Adipocyte (in vitro differentiated cells): ENCODE measurements at places on chromosomes 7 and 10.
A peak's percentile ranks its signal among the peaks of the same experiment; 100 is the strongest.

DNA sequence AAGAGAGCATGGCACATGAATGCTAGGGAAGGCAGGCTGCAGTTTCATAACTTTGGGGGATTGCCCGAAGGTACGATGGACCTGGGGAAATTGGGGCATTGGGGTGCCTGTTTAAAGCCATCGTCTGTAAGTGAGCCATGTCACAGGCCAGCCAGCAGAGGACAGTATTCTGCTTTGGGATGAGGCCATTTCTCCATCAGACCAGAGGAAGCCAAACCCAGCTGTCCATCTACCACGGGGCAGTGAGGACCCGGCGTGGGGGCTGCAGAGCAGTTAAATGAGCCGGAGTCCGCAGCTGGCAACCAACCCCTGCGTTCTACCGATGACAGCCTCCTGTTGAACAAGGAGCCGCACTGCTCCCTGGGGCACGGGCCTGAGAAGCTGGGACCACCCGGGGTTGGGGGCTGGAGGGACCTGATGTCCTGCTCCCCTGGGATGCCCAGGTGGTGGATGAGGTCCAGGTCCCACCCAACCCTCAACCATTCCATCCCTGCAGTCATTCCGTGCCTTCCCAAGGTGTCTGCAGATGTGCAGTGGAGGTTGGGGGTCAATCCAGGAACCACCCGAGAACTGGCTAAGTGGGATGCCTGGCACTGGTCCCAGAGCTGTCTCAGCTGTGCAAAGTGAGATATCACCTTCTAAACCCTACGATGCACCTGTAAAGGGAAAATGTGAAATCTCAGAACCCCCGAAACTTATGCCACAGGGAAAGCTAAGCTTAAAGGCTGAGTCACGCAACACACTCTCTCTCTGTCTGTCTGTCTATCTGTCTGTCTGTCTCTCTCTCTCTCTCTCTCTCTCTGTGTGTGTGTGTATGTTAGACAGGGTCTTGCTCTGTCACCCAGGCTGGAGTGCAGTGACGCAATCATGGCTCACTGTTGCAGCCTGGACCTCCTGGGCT lies 12.1 kb upstream of the RHBDD2 start:
- peak; percentile 82 for DNase-seq

- DNase-seq = no peak
Measured at GRCh38 chr7:14275356-14275755, 285.9 kb upstream of the ETV1 start.

GRCh38 chr10:2777666-2778355 lies 289.5 kb upstream of the PFKP start:
- DNase-seq = no peak

DNA sequence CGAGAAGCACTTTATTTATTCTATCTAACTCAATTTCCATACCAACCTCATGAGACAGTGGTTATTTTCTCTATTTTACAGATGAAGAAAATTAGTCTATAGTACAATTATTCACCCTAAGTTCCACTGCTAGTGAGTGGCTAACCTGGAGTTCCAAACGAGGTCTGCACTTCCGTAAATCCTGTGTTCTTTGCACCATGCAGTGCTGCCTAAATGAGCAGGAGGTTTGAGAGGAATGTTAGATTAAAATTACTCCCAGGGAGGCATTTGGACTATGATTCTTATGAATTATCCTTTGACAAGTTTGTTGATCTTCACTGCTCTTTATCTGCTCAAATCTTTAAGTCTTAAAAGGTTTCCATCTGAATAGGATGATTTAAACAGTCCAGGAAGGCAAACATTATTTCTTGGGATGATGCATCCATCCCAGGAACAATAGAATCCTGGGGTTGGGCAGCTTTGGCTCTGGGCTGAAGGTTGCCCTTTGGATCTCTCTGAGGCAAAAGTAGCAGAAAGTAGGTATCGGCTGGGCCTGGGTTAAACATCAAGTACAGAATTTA lies 400.8 kb downstream of the REEP3 start:
- no peak for DNase-seq

DNA sequence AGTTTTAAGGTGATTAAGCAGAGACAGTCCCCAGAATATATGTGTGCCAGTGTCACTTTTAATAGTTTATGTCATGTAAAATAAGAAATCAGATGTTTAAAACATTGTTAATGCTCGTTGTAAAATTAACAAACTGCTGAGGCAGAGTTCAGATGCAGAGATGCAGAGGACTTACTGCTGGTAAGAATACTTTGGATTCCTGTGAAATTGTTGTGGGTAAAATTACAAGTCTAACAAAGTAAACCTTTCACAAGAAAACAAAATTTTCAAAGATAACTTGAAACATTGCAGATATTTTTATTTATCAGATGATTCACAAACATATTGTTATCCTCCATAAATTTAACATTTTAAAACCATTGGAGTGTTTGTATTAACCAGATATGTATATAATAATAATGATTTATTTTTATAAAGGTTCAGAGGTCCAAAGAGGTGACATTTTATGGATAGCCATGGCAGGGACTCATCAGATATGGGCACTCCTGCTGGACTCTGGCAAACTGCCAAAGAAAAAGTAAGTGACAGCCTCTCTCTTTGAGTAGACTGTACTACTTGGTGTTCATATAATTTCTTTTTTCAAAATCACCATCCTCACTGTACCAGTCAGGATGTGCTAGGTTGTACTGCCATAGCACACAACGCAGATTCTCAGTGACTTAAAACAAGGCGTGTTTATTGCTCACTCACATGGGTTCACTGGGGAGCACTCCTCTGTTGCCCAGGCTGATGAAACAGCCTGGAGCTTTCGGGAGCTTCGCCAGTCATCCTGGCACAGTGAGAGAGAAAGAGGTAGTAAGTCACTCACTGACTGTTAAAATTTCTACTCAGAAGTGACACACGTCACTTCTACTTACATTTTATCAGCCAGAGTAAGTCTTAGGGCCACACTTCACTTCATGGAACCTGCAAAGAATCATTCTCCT lies 43.5 kb downstream of the NHLRC2 start:
- peak; percentile 41 for DNase-seq

DNA sequence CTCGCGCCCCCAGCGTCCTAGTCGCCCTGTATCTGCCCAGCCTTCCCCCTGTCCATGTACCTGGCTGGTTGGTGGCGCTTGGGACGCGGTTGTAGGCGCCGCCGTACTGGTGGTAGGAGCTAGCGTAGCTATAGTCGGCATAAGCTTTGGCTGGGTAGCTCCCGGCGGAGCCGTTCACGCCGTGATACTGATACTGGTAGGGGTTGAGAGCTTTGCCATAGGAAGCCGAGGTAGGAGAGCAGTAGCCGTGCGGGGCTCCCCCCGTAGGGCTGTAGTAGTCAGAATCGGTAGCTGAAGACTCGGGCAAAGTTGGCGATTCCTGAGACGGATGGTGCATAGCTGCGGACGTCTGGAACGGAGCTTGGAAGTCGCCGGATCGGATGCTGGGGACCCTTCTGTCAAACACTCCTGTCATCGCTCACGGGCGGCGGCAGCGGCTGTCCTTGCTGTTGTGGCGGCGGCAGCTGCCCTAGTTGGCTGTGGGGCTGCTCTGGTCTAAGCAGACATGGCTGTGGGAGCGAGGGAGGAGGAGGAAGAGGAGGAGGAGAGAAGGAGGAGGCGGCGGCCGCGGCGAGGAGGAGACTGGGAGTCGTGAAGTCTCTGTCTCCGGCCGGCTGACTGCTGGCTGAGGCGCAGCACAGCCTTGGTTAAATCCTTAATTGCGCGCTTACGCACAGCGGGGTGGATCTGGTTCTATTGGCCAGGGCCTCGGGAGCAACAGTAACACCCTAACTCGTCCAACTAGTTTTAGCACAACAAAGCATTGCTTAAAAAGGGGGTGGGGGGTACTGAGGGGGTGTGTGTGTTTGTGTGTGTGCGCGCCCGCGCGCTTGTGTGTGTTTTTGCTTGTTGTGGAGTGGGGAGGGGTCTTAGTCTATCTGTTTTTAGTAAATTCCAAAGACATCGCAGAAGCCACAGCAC lies at the start of gene DLX5:
DLX5 (minus strand) TSS at position 623 of the 921 bp plus-strand sequence; CDS start at position 415, 208 bp downstream.
- DNase-seq = peak; percentile 86

GRCh38 chr10:69419744-69420126 lies 3.0 kb upstream of the TACR2 start:
- no peak for DNase-seq

DNA sequence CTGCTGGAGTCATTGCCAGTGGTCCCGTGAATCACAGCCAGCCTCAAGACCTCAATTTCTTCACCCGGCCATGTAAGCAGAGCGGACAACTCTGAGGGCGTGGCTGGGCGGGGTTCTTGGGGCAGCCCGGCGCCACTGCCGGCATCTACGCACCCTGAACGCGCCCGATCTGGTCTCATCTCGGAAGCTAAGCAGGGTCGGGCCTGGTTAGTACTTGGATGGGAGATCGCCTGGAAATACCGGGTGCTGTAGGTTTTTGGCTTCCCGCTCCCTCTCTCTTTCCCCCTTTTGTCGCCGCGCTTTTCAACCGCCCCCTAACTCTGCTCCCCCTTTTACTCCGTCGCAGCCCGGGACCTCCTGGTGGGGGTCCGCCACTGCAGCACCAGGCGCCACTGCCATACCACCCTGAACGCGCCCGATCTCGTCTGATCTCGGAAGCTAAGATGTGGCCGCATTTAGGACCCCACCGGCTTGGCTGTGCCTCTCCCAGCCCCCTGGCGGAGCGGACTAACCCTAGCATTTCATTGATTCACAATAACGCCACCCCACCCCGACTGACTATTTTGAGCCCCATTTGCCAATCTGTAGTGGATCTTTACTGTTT lies 25.3 kb downstream of the GARIN1A start:
- DNase-seq = peak; percentile 66

- no peak for DNase-seq
Measured at GRCh38 chr10:65346466-65346865, 1579.4 kb upstream of the LRRTM3 start.

DNA sequence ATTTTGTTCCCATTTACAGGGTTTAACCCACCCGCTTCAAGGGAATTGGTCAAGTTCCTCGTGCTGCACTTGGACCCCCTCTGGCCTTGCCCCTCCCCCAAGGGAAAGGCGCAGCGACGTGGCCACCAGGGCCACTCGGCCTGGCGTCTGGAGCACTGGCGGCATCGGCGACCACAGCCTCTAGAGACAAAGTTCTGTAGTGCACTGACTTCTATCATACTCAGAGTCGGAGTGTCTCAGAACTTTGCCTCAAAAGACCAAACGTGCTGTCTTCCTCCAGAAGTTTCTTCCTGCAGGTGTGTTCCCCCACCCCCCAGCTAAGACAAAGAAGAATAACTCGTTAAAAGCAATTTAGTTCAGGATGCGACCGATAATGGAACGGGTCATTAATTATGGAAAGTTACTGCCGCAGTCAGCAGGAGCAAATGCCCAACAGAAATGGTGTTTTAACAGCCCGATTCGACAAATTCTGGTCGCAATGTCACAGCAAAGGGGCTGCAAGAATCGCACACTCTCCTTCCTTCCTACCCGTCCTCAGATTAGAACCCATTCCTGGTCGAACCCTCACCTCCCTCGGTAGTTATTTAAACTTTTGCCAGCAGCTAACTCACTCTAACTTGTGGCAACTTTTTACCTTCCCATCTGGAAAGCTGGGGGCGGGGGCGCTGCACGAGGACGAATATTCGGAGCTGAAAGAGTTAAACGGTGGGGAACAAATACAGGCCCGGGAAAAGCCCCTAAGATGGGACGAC lies 202.1 kb upstream of the NFE2L3 start:
- no peak for DNase-seq

GRCh38 chr10:131901181-131901829 lies 497 bp downstream of the PPP2R2D start:
- DNase-seq = peak; percentile 72

- DNase-seq = peak; percentile 48
Measured at GRCh38 chr10:48533951-48534720, 70.7 kb downstream of the ARHGAP22 start.

GRCh38 chr7:139647814-139648390 lies 124.4 kb downstream of the CLEC2L start:
- peak; percentile 18 for DNase-seq

DNA sequence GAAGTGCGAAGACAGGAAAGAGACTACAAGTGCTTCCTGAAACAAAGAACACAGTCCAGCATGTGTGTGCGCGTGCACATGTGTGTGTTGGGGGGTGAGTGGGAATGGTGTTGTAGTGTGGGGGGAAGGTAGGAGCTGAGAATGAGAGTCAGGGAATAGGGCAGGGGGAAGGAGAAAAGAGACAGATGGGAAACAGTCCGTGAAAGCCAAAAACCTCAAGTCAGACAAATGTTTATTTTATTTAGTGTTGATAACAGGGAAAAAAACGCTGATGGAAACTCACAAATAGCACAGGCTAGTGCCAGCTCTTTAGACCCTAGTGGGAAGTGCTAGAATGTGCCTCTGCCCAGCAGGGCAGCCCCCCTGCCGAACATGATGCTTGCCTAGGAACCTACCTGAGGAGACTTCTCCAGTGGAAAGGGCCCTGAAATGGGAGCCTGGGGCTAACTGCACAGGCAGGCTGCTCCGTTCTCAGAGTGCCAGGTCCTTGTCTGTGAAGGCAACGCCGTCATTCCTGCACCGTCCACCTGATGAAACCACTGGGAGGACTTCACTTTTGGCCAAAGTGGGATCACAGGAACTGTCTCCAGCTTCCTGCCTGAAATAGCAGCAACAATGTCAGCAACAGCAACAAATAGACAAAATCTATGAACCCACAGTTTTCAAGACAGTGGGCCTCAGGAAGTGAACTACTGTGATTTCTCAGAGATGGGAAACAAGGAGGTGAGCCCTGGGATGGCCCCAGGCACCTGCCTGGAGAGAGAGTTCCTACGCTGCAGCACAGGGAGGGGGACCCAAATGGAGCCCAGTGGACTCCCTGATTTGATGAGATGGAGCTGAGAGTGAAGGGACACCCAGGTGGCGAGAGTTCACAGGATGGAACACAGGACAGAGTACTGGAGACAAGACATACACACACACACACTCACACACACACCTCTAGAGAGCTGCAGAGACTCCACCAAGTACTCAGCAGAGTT lies 379.7 kb downstream of the RPS24 start:
- no peak for DNase-seq

DNA sequence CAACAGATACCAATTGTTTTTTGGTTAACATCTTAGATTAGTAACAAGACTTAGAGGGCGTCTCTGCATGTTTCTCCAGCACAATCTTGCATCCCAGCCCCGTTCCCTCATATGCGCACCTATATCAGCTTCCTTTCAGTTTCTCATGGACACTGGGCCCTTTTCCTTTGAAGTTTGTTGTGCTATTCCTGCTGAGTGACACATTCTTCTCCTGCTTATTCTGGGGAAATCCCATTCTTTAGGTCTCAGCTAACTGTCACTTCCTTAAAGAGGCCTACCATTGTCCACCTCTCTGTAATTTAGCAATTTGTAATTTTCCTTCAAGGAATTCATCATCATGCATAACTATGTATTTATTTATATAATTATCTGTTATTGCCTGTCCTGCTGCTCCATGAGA lies 110.3 kb upstream of the STEAP1B start:
- no peak for DNase-seq
